ENCODE measurements at places on chromosomes 16 and 17.

GRCh38 chr17:40886090-40886489, 1.0 kb upstream of the KRT20 start:
- no peak for DNase-seq

GRCh38 chr16:24085666-24086065, 170.5 kb upstream of the CACNG3 start:
- DNase-seq: no peak

DNA sequence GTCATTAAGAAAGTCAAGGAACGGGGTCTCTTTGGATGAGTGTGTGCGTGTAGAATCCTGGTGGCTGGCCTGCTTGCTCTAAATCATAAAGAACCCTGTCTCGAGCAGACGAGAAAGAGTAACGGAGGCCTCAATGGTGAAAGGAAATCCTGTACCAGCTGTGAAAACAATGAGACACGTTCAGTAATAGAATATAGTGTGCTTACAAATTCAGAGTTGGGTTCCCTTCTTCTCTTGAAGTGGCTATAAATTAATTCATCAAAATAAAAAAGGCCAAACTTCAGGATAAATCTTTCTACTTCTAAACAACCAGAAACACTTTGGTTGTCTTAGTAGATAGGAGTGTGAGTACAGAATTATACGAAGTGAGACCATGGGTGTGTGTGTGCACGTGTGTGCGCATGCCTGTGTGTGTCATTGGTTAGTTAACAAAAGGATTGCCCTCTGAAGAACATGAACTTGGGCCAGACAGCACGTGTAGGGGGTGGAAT, 48.5 kb downstream of the WWOX start:
- no peak for DNase-seq

DNA sequence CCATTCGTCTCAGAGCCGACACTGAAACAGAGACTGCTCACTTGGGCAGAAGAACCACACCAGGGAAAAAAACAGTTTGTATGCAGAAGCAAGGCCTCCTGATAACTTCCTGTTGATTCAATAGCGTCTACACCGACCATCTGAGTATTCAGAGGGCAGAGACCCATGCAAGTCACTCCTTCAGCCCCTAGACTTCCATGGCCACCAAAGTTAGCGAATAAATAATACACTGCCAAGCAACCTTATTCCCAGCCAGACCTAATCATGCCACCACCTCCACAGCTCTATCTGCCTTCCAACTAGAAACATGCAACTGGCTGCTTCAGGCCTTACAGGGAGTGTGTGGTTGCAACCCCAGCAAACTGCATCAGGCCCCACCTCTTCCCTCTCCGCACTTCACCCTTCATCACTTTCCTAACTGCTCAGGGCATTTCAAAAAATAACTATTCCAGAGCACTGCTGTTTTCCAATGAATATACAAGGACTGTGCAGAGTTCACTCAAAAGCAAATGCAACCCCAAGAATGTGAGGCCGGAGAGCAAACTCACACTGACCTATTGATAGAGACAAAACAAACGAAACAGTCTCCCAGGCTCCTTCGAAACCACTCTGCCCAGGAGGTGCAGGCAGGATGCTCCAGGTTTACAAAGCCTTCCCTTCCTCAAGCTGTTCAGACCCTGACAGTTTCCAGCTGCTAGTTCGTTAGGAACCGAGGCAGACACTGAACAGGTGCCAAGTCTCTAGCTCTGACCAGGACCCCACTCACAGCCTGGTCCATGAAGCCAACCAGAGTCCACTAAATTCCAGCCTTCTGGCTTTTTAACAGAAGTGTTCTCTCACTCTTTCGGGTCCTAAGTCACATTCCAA, 3.6 kb downstream of the USP7 start:
- no peak for DNase-seq

All from stimulated activated CD8-positive, alpha-beta memory T cell treated with anti-CD3 and anti-CD28 coated beads, Interleukin-4, amount 100 ng/mL, for 4 hours (primary cell).